ENCODE measurements at places on chromosomes 12 and 14.
A peak's percentile ranks its signal among the peaks of the same experiment; 100 is the strongest.

GRCh38 chr12:57614178-57614947, 3.1 kb downstream of the ARHGEF25 start:
- DNase-seq = no peak

- DNase-seq = no peak
These were observed 52.0 kb upstream of the C12orf50 start for GRCh38 chr12:88081247-88081646.

- no peak for DNase-seq
These were observed 48.7 kb downstream of the CCNK start for GRCh38 chr14:99529899-99530298.

- DNase-seq = no peak
These were observed 3.7 kb downstream of the FBRSL1 start for GRCh38 chr12:132493482-132494178.

DNA sequence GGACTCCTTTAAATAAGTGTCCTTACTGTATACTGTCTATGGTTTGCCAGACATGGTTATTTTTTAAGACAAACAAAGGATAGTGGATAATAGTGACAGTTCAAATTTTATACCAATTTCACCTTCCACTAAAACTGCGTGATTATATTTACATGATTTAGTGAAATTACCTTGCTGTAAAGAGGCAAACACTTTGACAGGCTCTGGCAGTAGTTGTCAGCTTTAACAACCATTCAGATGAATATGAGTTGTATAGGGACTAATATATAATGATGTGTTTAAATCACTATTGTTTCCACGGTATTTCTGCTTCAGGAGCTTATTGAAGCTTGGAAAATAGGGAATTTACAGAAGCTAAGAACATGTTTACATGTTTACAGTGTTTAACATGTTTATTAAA, 1364.0 kb downstream of the FSCB start:
- DNase-seq = no peak

GRCh38 chr12:51000245-51000644, 25.9 kb downstream of the SLC11A2 start:
- DNase-seq = no peak

GRCh38 chr12:50403001-50403440, 2.3 kb downstream of the LARP4 start:
- DNase-seq = no peak

DNA sequence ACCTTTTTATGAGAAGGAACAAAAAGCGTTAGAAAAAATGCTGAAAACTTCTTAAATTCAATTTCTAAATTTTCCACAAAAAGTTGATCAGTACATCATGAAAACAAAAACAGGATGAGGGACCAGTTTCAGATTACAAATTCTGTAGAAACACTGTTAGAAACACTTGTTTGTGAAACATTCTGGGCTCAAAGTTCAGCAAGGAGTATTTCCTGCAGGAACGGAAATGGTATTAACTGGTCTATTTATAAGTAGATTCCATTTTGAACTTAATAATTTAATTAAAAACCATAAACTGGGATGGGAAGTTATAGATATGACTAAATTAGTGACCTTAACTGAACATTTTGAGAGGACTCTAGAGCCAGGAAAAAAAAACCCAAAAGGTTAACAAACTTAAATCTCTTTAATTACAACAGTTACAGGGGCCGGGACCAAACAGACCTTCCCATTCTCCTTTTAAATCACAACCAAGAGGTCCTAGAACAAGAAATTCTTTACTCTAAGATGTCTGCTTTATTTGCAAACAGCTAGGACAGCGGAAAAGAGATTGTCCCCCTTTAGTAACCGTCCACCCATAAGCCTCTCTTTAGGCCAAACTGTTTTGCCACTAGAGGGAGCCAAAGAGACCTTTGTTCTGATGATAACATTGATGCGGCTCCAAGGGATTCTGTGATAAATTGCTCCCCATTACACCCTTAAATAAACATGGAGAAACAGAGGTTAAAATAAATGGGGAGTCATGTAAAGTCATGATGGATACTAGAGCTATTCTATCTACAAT, 69.0 kb upstream of the RERGL start:
- peak; percentile 42 for DNase-seq

- no peak for DNase-seq
These were observed 18.8 kb downstream of the PRKAB1 start for GRCh38 chr12:119686776-119687175.

GRCh38 chr12:109731806-109732205, 18.2 kb downstream of the FAM222A start:
- no peak for DNase-seq

DNA sequence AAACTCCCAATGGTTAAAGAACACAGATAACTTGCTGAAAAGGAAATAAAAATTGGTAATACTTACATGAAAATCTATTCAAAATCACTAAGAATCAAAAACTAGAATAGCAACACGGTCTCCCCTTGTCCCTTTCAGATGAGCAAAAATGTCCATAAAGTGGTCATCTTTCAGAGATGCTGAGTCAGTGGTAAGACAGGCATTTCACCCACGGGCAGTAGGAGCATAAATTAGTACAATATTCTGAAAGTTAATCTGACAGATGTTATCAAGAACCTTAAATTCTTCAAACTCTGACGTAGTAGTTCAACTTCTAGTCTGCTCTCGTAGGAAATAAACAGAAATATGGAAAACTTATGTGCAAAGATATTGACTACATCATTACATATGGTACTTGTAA, 33.1 kb upstream of the GNPNAT1 start:
- DNase-seq = no peak

GRCh38 chr12:106130474-106131113, 8.2 kb downstream of the NUAK1 start:
- DNase-seq = no peak

GRCh38 chr14:63940387-63940786, 87.6 kb downstream of the SYNE2 start:
- peak; percentile 31 for DNase-seq

DNA sequence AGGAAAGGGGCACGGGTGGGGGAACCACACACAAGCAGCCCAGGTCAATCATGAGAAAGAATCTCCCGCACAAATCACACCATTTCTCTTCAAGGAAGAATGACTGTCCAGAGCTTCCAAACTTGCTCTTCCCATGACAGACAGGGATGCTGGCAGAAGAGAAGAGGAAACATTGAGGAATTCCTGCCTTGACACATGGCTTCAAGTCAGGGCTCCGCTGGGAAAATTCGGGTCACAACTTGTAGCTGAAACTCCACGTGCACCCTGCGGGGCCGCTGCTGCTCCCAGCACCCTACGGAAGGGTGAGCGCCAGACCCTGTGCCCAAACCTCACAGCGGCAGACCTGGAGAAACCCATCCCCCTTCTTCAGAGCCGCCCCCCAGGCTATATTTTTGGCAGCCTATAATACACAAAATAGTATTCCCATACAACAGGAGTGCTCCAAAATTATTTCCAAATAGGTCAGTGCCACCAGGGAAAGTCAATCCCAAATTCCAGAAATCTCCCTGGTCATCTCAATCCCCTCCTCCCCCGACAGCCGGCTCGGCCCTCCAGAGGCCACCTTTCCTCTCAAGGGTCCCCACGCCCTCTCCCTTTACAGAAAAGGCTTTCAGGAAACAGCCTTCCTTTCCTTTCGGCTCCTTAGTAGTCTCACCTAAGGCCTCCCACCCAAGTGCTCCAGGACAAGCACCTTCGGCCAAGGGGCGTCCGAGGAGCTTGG, 1.3 kb downstream of the TMEM132D start:
- DNase-seq = no peak

- DNase-seq = no peak
These were observed 113.2 kb upstream of the MED13L start for GRCh38 chr12:116390401-116391335.

GRCh38 chr12:116317986-116318575, 40.6 kb upstream of the MED13L start:
- no peak for DNase-seq

GRCh38 chr12:42744539-42745182, 155.1 kb upstream of the PRICKLE1 start:
- DNase-seq = no peak

DNA sequence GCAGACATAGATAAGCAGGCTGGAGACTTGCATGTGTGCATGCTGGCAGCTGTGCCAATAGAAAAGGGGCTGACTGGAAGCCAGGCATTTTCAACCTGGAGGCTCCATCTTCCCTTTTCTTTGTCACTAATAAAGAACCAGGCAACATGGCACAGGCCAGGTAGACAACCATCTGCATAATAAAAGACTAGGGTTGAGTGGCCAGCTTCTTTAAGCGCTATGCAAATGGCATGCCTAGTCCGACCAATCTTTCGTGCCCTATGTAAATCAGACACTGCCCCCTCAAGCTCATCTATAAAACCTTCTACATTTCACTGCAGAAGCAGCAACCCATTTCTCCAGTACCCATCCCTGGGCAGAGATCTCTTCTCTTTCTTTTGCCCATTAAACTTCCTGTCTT, 4.6 kb upstream of the KLRC1 start:
- DNase-seq = no peak

GRCh38 chr14:24695265-24696241, 61.6 kb upstream of the GZMB start:
- peak; percentile 54 for DNase-seq

DNA sequence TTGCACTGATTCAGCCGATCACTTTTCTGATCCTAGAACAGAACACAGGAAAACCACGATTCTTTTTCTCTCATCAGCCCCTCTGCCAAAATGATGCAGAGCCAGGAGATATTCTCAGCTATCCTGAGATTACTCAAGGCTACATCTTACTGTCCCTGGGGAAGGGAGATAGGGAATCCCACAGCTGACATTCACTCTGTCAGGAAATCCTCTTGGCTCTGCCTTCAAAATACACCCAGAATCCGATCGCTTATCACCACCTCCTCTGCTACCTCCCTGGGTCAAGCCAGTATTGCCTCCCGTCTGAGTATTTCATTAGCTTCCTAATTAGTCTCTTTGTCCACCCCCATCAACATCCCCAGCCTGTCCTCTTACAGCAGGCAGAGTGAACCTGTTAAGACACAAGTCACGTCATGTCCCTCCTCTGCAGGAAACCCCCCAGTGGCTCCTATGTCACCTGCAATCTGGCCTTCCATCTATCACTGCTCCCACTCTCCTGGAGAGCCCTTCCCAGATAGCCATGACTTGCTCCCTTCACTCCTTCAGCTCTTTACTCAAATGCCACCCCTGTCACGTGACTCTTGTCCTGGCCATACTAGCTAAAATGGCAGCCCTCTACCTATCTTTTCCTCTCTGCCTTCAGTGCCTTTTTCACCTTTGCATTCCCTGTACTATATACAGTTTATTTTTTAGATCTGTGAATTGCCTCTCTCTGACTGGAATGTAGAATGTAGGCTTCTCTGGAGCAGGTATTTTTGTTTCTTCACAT, 70.3 kb downstream of the GALNT4 start:
- no peak for DNase-seq

DNA sequence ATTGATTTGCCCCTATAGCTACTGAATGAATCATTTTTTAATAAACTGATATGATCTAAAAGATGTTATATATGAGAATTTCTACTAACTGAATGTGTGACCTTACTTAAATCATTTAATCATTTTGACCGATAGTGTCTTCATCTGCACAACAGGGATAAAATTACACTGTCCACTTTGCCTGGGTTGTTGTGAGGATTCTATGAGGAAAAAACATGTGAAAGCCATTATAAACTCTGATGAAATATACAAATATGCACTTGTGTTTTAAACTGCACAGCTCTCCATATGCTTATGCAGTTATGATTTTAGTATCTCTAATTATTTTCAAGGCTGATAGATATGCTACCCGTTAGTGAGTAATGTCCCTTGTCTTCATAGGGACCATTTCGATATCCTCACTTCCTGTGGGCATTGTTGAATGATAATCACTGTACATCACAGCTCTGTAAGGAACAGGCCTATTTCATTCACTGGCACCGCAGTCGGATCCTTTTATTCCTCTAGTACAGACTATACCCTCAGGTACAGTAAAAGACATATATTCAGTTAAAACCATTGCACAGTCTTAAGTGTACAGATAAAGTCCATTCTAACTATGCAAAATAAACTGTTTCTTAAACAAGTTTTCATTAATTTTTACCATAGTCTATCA, 88.7 kb upstream of the RAP1B start:
- no peak for DNase-seq

DNA sequence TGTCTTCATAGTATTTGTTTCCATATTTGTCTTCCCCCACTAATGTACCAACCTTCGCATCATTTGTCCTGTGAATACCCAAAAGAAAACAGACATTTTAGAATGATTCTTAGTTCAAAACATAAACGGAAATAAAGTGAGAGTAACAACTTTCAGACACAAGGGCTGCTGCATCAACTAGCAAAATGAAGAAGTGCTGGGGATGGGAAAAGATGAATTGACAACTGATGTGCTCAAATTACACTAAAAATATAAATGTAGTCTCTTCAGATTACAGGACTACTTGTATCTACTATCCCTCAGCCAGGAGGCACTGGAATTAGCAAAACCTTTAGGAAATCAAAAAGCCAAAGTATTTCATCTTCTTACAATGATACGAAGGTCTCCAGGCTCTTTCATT, 743 bp downstream of the NDUFA12 start:
- DNase-seq = no peak

DNA sequence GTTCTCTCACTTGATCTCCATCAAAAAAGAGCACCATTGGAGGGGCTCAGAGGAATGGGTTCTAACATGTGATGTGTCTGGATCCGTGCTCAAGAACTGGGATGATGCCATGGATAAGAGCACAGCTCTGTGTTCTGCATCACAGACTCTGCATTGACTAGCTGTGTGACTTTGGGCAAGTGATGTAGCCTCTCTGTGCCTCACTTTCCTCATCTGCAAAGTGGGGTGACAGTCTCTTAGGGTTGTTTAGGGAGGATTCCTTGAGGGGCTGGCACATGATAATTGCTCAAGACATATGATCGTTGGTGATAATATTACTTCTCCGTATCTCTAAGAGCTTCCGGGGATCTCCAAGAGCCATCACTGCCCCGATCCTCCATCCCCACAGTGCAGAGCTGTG, 202.3 kb downstream of the CHST11 start:
- no peak for DNase-seq

DNA sequence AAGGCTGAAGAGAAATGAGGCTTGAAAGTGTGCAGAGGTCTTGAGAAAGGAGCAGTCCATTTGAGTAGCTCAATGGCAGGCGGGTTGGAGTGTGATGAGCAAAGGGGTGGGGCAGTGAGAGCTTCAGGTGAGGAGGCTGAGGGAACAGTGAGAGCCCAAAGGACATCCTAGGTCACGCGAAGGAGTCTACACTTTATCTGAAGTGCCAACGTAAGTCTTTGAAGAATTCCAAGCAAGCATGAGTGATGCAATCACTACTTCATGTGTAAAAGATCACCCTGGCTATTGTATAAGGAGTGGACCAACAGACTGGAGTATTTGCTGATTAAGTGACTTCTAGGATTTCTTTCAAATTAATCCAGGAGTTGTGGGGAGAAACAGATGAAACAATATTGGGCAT, 159.9 kb upstream of the HIF1A start:
- DNase-seq = no peak

Data from CD4-positive, alpha-beta T cell treated with Interleukin-1 beta for 1 hour (primary cell).